Stimulated activated CD4-positive, alpha-beta T cell treated with anti-CD3 and anti-CD28 coated beads, Interleukin-12 subunit alpha, Interleukin-12 subunit beta, amount 100 ng/mL, for 24 hours (primary cell): ENCODE measurements at places on chromosomes 7 and 10.

DNA sequence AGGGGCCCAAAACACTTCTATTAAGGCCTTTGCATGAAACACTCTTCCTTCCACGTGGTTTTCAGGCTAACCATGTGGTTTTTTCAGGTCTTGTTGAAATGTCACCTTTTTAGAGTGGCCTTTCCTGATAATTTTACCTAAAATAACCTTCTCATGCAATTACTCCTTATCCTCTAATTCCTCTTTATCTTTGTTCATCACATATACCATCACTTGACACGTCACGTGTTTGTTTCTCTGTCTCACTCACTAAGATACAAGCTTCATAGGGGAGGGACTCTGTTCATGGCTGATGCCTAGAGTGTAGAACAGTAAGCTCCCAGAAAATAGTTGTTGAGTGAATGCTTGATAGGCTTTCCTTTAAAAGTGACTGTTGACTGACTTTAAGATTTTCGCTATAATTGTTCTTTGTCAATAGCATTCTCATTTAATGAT lies 63.7 kb downstream of the ST7 start:
- no peak for DNase-seq

DNA sequence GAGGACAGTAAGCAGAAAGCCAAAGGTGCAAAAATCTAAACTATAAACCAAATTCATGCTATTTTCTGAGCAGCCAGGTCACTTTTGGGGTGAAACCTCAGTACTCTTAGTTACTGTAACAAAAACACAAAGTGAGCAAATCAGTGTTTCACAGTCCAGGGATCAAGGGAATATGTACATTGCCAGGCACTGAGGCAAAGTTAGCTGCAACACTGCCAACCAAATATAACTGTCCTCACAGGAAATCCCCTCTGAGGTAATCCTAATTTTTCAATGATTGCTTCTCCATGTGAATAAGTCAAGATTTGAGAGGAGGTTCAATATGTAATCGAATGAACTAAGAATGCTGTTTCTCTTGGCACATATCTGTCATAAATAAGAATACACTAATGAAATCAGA lies 229.7 kb downstream of the TSPAN12 start:
- no peak for DNase-seq

DNA sequence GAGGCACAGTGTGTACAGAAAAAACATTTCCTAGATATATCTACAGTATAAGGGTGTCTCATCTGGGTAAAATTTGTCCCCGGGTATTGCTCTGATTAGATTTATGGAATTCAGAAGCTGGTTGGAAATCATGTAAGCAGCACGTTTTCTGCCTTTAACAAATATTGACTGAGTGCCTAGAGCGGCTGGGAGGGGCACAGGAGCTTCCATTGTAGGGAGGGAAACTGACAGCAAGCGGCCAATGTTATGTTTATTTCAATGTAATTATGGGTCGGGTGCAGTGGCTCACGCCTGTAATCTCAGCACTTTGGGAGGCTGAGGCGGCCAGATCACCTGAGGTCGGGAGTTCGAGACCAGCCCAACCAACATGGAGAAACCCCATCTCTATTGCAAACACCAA lies 4.4 kb upstream of the RFC2 start:
- no peak for DNase-seq

DNA sequence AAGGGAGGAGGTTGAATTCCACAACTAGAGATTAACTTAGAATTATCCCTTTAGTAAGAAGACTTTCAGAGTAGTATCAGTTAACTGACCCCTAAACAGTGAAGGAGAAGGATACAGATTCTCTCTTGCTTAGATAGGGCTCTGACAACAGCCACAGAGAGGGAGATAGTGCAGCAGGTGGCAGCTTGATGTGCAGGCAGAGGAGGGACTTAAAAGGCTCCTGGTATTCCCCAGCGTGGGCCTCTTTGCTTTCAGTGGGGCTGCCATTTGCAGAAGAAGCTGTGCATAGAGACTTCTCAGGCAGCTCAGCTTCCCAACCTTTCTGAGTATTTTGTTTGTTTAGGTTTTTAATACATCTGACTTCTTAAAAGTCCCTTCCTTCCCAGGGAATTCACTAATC lies 16.0 kb downstream of the FZD1 start:
- no peak for DNase-seq
